ENCODE measurements at places on chromosomes 7 and 10. TPM values are rescaled to one million over a fixed set of nuclear protein-coding genes. Genes with fewer than 3 reads are reported as not detected.

DNA sequence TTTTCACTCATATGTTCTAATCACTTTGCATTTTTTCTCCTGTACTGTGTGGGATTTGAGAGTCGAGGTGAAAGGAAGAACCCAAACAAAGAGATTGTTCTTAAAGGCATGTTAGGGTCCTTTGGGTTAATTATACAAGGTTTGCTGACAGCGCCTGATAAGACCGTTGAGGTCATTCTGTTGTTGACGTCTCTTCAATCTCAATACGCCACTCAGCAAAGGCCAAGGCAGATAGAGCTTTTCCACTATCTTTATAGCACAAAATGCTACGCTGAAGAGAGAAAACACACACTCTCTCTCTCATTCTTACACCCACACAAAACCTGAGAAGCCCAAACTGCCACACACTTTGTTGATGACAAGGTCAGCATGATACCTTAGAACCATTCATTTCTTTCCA is 228.7 kb downstream of the CNTNAP2 start:
- no peak for DNase-seq

DNA sequence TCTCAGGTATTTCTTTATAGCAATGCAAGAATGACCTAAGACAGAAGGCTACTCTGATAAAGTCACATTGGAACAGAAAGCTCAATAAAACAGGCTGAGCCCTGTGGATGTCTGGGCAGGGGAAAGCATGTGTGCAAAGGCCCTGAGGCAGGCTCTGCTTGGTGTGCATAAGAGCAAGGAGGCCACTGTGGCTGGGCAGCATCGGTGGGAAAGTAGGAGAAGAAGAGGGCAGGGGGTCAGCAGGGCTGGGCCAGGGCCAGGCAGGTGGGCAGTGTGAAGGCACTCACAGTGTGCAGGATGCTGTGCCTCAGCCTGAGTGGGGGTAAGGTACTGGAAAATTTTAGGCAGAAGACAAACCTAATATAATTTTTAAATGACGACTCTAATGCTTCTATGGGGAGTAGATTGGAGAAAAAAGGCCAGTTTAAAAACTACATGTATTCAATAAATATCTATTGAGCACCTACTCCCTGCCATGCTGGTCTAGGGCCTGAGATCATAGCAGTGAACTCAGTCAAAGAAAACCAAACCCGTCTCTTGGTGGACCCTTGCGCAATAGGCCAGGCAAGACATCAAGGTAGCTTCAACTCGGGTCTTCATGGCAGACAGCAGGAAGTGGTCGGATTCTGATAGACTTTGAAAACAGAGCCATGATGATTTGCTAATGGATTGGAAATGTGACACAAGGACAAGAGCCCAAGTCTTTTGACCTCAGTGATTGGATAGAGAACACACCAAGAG is 572.3 kb downstream of the TCERG1L start:
- no peak for DNase-seq

Gene HOXA6
- total RNA-seq: 22.0 TPM

Gene OPALIN
- not detected for total RNA-seq

Measured in kidney (tissue), 22 donors.